ENCODE measurements at places on chromosomes 4 and X.
A peak's percentile ranks its signal among the peaks of the same experiment; 100 is the strongest.

DNA sequence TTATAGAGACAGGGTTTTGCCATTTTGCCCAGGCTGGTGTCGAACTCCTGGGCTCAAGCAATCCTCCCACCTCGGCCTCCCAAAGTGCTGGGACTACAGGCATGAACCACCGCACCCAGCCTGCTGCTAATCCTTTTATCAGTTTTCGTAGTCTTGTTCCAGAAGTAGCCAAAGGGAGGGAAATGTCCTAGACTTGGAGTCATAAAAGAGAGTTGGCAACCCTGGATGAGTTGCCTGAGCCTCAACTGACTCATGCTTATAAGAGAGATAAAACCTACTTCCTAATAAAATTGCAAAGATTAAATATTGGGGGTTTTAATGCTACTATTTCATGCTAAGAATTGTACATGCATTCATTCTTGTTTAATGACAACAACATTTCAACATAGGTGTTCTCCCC, 44.3 kb downstream of the CD40LG start:
- DNase-seq = no peak

- no peak for DNase-seq
These were observed 165.6 kb downstream of the SH3KBP1 start for GRCh38 chrX:19721726-19722370.

- DNase-seq = no peak
These were observed 54.2 kb downstream of the LEF1 start for GRCh38 chr4:108114503-108114902.

DNA sequence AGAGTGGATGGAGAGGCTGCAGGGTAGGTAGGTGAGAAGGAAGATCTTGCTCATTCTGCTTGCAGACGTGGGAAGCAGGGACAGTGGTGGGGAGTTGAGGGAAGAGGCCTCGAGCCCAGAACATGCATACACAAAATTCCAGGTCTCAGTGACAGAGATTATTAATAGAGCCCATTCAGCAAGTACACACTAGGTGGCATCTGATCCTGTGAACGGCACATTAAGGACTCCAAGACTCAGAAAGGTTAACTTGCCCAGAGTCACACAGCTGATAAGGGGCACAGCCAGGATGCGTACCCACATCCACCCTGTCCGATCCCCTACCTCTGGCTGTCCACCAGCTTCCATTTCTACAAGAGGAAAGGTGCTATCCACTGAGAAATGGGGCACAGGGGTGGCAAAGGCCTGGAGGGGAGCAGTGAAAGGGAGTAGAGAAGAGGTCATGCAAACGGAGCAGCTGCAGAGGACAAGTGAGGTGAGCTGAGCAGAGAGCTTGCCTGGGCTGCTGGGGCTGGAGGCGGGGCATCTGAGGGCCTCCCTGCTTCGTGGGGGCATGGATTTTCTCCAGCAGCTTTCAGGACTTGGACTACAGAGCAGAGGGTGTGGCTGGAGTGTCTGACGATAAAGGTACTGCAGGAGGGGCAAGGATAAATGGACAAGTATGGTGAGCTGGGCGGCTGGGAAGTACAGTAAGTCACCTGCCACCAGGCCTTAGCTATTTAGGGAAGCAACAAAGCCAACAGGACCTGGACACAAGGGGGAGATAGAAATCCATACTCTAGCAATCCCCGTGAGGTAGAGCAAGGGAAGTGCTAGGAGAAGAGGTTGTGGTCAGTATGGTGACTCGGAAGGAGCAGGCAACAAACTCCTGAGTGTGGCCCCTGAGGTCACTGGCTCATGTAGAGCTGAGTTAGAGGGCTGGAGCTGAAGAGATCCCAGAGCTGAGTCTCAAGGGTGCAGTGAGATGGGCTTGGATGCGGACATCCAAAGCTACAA, 11.2 kb downstream of the IDS start:
- DNase-seq = no peak

DNA sequence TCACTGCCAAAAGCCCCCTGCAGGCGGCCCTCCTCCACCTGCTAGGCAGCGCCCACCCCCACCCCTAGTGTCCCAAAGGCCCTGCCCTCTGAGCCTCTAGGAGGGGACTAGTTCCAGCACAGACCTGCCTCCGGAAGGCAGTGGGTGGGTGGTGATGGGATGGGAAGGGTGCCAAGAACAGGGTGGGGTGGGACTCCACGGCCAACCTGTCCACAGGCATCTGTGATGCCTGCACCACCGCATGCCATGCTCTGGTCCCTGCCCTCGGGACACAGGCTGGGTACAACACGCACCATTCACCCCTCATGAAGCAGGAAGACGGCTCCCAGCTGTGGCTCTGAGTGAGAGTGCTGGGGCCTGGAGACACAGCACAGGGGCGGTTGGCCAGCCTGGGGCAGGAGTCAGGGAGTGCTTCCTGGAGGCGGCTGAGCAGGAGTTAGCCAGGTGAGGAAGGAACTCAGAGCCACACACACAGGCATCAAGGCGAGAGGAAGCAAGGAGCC, 243.1 kb upstream of the PSAPL1 start:
- no peak for DNase-seq

GRCh38 chrX:39854772-39855747, 242.7 kb downstream of the BCOR start:
- DNase-seq = peak; percentile 47

DNA sequence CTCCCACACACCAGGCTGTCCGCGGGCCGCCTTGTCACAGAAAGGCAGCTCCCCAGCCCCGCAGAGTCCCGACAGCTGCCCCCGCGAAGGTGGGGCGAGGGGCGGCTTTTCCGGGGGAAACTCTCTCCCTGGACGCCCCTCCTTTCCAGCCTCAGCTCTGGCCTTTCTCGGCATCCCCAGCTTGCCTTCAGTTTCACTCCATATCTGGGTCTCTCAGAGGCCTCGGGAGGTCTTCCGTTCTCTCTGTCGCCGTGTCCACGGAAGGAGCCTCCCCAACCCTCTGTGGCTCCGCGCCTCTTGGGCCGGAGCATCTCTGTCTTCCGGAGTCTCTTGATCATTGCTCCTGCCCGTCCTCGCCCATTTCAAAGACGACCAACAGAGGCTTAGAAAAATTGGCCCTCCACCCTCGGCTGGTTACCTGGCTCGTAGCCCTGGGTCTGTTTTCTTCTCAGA, 6.1 kb upstream of the MSX1 start:
- DNase-seq = no peak

GRCh38 chr4:157172011-157172410, 48.5 kb upstream of the GRIA2 start:
- no peak for DNase-seq

GRCh38 chr4:110849461-110849860, 226.6 kb upstream of the PITX2 start:
- no peak for DNase-seq

All from stimulated activated CD8-positive, alpha-beta memory T cell treated with anti-CD3 and anti-CD28 coated beads, Interleukin-4, amount 100 ng/mL, for 1 hour (primary cell).